ENCODE measurements at places on chromosomes 2 and 18.

DNA sequence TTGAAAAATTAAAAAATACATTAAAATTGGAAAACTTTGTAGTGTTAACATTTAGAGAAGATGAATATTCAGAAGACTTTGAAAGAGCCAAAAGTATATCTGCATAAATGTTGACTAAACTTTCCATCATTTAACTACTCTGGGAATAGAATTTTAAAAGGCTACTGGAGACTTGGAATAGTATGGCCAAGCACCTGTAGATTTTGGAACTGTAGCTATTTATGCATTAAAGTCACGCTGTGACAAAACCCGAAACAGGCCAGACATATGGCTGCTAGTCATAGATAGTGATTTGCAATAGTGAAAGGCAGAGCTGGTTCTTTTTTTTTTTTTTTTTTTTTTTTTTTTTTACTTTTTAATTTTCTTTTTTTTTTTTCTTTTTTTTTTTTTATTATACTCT lies 396.0 kb downstream of the SOCS6 start:
- DNase-seq, result no peak

DNA sequence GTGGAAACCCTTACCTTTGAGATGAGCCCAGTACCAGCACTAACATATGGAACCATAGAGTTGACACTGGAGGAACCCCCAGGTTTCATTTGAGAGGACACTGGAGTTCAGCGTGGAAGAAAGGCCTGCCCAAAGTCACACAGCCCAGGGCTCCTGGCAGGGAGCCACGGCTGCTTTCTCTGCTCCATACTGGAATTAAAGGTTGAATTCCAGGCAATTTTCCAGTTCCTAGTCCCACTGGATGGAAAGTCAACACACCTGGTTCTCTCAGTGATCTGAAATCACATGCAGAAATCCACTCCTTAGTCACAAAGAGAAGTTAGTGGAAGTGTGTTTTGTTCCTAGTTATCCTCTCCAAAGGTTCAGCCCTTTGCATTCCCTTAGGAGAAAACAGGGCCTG lies 336.1 kb upstream of the SKOR2 start:
- DNase-seq, result no peak

GRCh38 chr2:143426296-143426695 lies 297.1 kb downstream of the ARHGAP15 start:
- no peak for DNase-seq

DNA sequence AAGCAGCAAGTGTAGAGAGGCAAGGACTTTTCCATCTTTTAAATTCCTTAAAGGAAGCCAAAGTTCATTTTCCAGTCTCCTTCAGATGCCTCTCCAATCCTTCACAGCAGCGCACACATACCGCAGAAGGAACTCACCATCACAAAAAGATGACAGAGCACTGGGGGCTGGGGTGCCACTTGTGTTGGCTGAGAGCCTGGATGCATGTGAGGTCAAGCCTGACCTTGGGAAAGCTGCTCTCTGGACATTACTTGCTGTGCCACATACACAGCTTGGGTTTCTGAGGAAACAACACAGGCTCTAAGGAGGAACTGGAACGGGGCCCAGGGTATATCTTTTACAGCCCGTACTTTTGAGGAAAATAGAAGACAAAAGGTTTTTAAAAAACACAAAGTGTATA lies 364.3 kb upstream of the MEX3C start:
- no peak for DNase-seq

DNA sequence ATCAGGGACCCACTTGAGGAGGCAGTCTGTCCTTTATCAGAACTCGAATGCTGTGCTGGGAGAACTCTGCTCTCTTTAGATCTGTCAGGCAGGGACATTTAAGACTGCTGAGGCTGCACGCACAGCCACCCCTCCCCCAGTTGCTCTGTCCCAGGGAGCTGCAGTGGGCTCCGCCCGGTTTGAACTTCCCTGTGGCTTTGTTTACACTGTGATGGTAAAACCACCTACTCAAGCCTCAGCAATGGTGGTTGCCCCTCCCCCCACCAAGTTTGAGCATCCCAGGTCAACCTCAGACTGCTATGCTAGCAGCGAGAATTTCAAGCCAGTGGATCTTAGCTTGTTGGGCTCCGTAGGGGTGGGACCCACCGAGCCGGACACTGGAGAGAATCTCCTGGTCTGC lies 11.8 kb upstream of the LHCGR start:
- DNase-seq, result no peak

- no peak for DNase-seq
Measured at GRCh38 chr2:46512185-46512584, 32.8 kb downstream of the TMEM247 start.

Data from activated CD4-positive, alpha-beta T cell treated with anti-CD3 and anti-CD28 coated beads for 1 hour (primary cell).